ENCODE measurements at places on chromosomes 6 and 20. TPM values are rescaled to one million over a fixed set of nuclear protein-coding genes. Genes with fewer than 3 reads are reported as not detected.

MATN4 gene
- total RNA-seq = 0.64 TPM

- no peak overlapping the region for H3K27ac ChIP-seq
- no peaks in the 10 kb centered on the region for H3K27me3 ChIP-seq
- H3K4me3 ChIP-seq = no peak overlapping the region
- no peaks in the 10 kb centered on the region for H3K36me3 ChIP-seq
- peaks cover 4% of the 10 kb centered on the region for H3K4me1 ChIP-seq
These were observed 97.6 kb upstream of the HDGFL1 start for GRCh38 chr6:22471746-22472145.

MUC21 gene
- not detected for total RNA-seq

SIRPA gene
- total RNA-seq = 15.3 TPM

MEI4 gene
- not detected for total RNA-seq

DNA sequence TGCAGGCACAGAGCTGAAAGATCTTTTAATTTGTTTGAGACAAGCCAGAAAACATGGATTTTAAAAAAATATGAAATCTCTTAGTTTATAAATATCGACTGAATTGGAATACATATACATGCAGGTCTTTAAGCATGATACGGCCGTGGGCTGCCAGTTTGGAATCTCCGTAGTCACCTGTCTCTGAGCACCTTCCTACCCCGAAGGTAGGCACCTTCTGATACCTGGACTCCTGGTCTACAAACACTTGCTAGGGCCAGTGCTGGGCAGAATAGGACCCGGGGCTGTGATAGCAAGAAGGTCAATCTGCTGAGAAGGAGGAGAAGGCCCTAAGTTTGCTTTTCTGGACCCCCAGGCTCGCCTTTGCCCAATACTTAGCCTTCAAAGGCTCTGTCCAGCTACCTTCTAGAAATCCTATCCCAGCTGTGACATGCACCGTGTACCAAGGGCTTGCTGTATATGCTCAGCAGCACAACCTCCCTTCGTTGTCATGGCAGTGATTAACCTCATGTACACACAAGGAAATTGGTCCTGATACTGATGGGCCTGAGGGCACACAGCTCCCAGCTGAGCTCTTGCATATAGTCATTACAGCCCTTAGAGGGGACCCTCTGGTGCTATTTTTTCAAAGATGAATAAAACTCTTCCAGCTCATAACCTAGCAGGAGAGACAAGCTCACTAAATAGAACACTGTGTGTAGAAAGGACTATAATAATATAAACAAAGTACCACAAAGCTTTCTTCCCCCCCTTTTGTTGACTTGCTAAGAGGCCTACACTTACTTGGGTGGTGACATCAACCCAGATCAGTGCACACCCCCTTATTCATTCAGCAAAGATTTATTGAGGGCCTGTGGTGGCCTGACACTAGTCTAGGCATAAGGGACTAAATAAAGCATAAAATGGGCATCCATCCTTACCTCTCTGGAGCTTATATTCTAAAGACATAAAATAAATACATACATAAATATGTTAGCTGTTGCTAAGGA lies 17.7 kb downstream of the SNPH start:
- H3K27ac ChIP-seq = no peak overlapping the region
- H3K36me3 ChIP-seq = no peaks in the 10 kb centered on the region
- DNase-seq = no peak
- H3K4me1 ChIP-seq = no peaks in the 10 kb centered on the region

LGSN gene
- total RNA-seq = 0.30 TPM

- no peaks in the 10 kb centered on the region for H3K36me3 ChIP-seq
- DNase-seq = no peak
- H3K4me3 ChIP-seq = no peak overlapping the region
- no peak overlapping the region for H3K27ac ChIP-seq
These were observed 34.8 kb upstream of the TFB1M start for GRCh38 chr6:155349129-155349528.

TTBK1 gene
- not detected for total RNA-seq

Data from HCT116 (cell line).